ENCODE measurements at places on chromosomes 12 and 14.

GRCh38 chr12:104649921-104650320, 193.2 kb downstream of the CHST11 start:
- DNase-seq: no peak

DNA sequence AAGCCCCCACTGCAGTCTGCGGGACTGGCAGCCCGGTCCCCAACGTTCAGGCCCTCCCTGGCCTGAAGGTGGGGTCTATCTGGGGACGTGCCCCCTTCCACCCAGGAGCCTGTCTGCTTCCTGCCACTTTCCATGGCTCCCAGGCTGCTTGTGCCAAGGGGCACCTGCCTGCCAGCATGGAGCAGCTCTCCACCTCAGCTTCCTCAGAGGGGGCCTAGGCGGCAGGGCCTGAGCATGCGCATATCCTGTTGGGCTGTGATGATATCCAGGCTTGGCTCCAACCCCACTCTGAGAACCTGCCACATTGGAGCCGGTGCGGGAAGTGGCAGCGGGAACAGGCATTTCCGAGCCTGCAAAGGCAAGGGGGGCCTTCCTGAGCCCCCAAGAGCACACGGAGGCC, 57.4 kb downstream of the FUT8 start:
- no peak for DNase-seq

DNA sequence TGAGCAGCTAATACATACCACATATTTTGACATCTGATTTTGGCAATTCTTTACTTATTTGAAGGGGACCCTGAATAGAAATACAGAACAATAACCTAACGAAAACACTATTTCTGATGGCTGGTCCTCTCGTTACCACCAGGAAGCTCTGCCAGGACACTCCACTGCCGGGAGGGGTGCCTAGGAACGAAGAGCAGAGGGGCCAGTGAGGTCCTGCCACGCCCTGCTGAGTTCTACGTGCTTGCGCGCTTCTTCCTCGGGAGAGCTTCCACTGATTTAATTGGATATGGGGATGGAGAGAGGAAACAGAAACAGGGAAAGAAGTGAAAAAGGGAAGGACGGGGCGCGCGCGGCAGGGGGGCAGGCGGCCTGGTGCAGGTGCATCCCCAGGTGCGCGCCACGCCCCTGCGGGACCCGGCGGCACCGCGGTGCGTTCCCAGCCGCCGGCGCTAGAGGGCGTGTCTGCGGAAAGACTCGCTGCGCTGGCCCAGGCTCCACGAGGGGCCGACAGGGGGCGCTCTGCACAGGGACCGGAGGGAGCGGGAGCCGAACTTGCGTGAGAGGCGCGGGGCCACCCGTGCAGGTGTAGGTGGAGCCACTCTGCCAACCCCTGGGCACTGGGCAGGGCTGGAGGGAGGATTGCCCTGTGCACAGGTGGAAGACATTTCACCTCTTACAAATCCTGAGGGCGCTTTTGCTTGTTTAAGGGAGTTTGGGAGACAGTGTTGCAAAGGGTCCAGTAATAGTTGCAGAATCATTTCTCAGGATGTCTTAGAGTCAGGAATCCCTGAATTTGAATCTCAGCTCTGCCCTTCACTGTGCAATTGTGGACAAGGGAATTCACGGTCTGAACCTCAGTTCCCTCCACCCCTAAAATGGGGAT, 986.3 kb upstream of the TMEM132C start:
- DNase-seq: peak; percentile 47

DNA sequence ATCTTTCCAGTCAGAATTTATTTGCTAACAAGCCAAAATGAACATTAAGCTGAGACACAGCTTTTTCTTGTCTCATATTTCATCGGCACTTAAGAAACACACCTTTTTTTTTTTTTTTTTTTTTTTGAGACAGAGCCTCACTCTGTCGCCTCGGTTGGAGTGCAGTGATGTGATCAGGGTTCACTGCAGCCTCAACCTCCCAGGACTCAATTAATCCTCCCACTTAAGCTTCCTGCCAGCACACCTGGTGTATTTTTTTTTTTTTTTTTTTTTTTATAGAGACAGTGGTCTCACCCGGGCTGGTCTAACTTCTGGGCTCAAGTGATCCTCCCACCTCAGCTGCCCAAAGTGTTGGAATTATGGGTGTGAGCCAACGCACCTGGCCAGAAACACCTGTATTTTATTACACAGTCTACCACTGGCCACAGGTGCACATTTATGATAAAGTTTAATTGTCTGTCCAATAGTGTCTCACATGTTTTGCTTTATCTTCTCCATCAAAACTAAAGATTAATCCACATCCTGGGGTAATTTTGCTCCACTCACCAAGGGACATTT, 62.7 kb downstream of the C2CD5 start:
- DNase-seq: no peak

DNA sequence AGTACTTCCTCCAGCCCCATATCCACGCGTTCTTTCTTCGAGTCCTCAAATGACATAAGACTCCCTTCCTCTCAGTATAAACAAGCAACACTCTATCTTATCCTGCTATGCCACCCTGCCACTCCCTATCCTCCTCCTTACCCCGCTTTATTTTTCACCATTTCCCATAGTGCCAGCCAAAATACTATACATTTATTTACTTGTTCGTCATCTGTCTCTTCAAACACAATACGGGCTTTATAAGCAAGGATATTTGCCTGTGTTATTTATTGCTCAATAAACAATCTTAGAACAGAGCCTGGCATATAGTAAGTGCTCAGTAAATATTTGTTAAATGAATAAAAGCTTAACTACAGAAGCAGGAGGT, 444.9 kb downstream of the EGLN3 start:
- no peak for DNase-seq

DNA sequence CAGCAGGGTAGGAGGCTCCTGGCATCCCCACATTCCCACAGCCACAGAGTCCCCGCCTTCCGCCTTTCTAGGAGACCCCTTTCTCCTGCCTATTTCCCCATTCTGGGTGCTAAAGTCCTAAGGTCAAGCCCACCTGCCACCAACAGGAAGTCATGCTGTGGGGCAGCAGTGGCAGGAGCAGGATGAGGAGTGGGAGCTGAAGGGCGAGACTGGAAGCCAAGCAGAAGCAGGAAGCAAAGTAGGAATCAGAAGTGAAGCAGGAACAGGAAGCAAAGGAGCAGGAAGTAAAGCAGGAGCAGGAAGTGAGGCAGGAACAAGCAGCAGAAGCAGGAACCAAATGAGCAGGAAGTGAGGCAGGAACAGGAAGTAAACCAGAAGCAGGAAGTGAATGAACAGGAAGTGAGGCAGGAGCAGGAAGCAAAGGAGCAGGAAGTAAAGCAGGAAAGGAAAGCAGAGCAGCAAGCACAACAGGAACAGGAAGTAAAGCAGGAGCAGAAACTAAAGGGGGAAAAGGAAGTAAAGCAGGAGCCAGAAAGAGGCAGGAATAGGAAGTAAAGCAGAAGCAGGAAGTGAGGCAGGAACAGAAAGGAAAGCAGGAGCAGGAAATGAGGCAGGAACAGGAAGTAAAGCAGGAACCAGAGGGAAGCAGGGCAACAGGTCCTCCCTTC, 38.3 kb upstream of the RIMBP2 start:
- no peak for DNase-seq

GRCh38 chr14:38837343-38838048, 265.5 kb downstream of the SEC23A start:
- no peak for DNase-seq

GRCh38 chr14:64400829-64401459, 12.8 kb downstream of the MTHFD1 start:
- DNase-seq: no peak

DNA sequence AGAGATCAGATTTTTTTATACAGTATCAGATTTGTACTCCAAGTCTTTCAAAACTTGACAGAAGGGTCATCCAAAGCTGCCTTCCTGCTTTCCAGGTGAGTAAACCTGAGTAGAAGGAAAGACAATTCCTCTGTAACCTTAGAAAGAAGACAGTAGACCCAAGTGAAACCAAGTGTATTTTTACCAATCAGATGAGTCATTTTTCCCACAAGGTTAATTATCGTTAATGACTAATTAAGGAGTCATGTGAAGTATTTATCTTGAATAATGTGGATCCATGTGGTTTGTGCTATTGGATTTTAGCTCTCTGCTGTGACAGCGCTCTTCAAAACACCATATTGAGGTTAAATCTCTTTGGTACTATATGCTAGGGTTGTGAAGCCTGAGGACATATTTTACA, 74.0 kb upstream of the PELI2 start:
- no peak for DNase-seq

GRCh38 chr14:69066396-69067171, 86.3 kb downstream of the DCAF5 start:
- no peak for DNase-seq

Measured in CD4-positive, alpha-beta T cell treated with Interleukin-10 for 1 hour (primary cell).